Left kidney (tissue), 8 donors: ENCODE measurements at places on chromosomes 12 and 14. TPM values are rescaled to one million over a fixed set of nuclear protein-coding genes. Genes with fewer than 3 reads are reported as not detected.
A peak's percentile ranks its signal among the peaks of the same experiment; 100 is the strongest.

The DPPA3 gene
- 0.17 TPM for polyA plus RNA-seq

- no peak for DNase-seq
Observed at GRCh38 chr12:128513331-128513730, 246.4 kb downstream of the TMEM132C start.

The TAS2R9 gene
- not detected for polyA plus RNA-seq

DNA sequence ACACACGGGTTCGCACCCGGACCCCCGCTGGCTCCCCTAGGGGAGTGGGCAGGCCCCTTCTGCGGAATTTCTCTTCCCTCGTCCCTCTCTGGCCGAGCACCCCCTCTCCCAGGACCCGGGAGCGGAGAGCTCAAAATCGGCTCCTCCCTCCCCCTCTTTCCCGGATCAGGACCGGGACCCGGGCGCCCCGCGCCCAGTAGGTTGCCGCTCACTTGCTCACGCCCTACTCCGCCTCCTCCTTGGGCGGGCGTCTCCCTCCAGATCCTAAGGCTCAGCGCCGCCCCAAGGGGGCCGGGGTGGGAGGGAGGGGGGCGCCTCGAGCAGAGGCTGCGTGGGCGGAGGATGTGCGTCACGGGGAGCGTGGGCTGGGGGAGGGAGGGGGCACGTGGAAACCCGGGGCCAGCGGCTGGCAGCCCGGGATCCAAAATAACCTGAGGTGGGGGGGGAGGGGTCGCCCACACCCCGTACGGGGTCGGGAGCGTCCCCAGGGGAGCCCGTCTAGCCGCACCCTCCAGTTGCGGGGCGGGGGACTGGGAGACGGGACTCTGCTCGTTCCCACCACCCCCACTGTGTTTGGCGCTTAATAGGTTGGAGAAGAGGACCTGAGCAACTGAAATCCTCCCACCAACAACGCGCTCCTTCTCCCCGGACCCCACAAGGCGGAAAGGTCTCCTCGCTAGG lies 1.8 kb upstream of the NAB2 start:
- peak; percentile 80 for DNase-seq

DNA sequence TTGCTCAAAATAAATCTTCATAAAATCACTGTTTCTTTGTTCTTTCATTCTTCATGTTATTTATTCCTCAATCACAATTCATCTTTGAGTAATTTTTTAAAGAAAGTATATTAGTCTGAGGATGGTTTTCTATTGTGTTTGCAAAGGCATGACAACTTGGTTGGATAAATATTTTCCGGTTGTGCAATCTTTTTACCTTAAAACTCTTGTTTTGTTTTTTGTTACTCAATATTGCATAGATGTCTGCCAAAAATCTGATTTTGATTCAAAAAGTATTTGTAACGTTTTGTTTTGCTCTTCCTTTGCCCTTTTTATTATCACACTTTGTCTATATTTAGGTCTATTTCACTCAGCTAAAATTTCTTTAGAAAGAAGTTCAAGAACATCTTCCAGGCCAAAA lies 86.2 kb upstream of the SYT1 start:
- no peak for DNase-seq

DNA sequence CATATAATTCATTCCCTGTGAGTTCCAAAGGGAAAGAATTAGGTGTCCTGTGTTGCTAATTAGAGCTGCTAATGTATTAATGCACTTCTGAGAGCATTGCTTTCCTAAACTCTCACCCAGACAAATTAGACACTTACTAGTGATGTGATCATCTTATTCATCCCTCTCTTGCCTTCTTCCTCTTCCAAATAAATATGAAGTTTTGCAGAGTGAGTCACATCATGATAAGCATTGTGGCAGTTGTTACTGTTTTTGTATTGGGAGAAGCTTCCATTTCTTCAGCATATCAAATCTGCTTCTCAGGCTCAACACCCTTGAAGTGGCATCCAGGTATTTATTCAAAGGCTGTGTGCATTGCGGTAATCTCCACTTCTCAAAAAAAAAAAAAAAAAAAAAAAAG lies 37.3 kb upstream of the E2F7 start:
- DNase-seq: no peak

The TMPRSS12 gene
- 0.13 TPM for polyA plus RNA-seq

GRCh38 chr14:53003776-53004175 lies 52.9 kb upstream of the FERMT2 start:
- no peak for DNase-seq

- DNase-seq: peak; percentile 55
Observed at GRCh38 chr12:62581288-62582064, 114.8 kb downstream of the MON2 start.

- DNase-seq: peak; percentile 40
Observed at GRCh38 chr14:94864387-94865195, 94.7 kb upstream of the GSC start.

The IAPP gene
- polyA plus RNA-seq: not detected

- DNase-seq: no peak
Observed at GRCh38 chr14:102403028-102403427, 40.3 kb downstream of the TECPR2 start.

- no peak for DNase-seq
Observed at GRCh38 chr12:47903927-47904712, 674 bp downstream of the VDR start.

DNA sequence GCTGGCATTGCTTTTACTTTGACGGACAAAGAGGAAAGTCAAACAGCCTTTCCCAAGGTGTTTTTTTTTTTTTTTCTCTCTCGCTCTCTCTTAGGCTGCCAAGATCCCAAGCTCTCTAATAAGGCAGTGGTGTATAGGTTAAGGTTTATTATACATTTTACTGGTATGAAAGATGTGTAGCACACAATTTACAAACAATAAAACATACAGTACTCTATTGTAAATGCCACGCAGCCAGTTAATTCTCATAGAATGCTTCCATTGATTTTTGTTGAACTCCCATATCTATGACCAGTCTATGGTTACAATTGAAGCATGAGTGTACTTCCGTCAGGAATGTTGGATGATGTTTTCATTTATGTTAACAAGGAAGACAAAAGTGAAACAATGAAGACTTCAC lies 106.4 kb upstream of the GSC start:
- DNase-seq: no peak

The TAS2R13 gene
- polyA plus RNA-seq: 0.12 TPM

GRCh38 chr12:25794571-25794970 lies 163.9 kb upstream of the RASSF8 start:
- DNase-seq: no peak

- DNase-seq: peak; percentile 63
Observed at GRCh38 chr12:119178544-119179334, at the start of gene HSPB8. HSPB8 (plus strand) TSS chr12:119178931; CDS start chr12:119179313, 382 bp downstream.

The SLC5A8 gene
- polyA plus RNA-seq: 33.1 TPM

The KCNH3 gene
- polyA plus RNA-seq: 5.2 TPM

The RNASE4 gene
- 1.0 TPM for polyA plus RNA-seq

DNA sequence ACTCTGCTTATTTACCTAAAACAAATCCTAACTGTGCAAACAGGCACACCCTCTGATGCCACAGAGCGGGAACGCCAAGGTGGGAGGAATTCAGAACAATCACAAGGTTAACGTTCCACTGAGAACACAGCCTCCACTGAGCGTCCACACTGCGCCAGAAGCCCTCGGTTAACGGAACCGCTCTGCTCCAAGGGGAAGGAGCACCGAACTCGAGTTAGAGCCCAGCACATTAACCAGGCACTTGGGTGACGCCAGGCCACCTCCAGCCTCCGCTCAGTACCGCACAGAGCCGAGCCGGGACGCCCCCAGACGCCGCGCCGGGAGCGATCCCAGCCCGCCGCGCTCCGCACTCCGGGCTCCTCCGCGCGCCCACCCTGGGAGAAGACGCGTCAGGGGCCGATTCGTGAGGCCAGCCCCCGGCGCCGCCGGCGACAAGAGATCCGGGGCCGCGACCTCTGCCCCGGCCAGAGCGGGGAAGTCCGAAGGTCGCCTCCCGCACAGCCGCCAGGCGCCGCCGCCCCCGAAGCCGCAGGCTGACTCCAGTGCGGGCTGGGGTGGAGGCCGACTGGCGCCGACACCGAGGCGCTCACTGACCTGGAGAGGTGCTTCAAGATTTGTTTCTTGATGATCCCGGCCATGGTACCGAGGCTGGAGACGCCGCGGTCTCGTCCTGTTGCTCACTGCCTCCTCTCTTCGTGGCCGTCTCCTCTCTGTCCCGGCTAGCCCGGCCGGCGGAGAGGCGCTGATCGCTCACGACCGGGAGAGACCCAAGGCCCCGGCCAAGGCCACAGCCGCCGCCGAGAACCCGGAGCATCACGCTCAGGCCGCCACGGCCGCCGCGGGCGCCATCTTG lies 450 bp downstream of the BLTP3B start:
- peak; percentile 36 for DNase-seq

The MYO1A gene
- 0.50 TPM for polyA plus RNA-seq

GRCh38 chr12:32273063-32273522 lies 126.3 kb upstream of the FGD4 start:
- DNase-seq: no peak

The VWF gene
- 8.2 TPM for polyA plus RNA-seq

The LALBA gene
- not detected for polyA plus RNA-seq

GRCh38 chr12:86174188-86174587 lies 82.0 kb downstream of the MGAT4C start:
- no peak for DNase-seq

The OR6C2 gene
- not detected for polyA plus RNA-seq

The KCNMB4 gene
- polyA plus RNA-seq: 25.3 TPM

DNA sequence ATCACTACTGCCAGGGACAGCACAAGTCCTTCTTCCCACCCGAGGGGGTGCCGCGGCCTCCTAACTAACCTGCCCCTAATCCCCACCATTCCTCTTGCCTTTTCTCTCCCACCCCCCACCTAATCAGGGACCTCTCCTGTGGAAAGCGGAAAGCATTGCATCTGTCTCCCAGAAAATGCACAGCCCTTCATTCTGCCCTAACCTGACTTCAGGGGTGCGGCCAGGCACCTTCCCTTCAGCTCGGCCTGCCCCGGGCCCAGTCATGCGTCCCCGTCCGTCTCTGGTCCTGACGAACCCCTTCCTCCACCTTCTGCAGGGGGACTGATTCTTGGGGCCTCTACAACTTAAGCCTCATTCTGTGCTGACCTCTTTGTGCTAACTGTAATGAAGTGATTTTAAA lies 43.9 kb upstream of the TRAF3 start:
- DNase-seq: no peak

The ZDHHC22 gene
- polyA plus RNA-seq: 0.57 TPM

The RNASE13 gene
- polyA plus RNA-seq: 0.68 TPM

GRCh38 chr14:55077170-55078151 lies 26.0 kb downstream of the MAPK1IP1L start:
- DNase-seq: no peak

- no peak for DNase-seq
Observed at GRCh38 chr14:74207943-74208342, 31.3 kb upstream of the VSX2 start.

- no peak for DNase-seq
Observed at GRCh38 chr12:107783406-107784376, 9.2 kb downstream of the ASCL4 start.

DNA sequence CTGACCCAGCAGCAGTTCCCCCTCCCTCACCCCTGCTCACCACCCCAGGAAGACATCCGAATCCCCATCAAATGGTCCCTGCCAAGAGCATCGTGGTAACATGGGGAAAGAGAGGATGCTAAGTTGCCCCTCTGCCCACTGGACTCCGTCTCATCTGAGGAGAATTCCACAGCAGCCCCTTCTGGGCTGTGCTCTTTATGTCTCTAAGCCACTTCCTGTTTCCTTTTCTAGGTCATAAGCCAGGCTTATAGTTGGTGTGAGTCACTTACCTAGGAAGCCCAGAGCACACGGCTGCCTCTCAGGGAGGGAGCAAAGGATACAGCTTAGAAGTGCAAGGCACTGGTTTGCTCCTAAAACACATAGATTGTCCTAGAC lies 76.0 kb downstream of the VCPKMT start:
- no peak for DNase-seq

The OR10A7 gene
- not detected for polyA plus RNA-seq

The SLC7A8 gene
- 92.4 TPM for polyA plus RNA-seq

The SPIC gene
- polyA plus RNA-seq: not detected

DNA sequence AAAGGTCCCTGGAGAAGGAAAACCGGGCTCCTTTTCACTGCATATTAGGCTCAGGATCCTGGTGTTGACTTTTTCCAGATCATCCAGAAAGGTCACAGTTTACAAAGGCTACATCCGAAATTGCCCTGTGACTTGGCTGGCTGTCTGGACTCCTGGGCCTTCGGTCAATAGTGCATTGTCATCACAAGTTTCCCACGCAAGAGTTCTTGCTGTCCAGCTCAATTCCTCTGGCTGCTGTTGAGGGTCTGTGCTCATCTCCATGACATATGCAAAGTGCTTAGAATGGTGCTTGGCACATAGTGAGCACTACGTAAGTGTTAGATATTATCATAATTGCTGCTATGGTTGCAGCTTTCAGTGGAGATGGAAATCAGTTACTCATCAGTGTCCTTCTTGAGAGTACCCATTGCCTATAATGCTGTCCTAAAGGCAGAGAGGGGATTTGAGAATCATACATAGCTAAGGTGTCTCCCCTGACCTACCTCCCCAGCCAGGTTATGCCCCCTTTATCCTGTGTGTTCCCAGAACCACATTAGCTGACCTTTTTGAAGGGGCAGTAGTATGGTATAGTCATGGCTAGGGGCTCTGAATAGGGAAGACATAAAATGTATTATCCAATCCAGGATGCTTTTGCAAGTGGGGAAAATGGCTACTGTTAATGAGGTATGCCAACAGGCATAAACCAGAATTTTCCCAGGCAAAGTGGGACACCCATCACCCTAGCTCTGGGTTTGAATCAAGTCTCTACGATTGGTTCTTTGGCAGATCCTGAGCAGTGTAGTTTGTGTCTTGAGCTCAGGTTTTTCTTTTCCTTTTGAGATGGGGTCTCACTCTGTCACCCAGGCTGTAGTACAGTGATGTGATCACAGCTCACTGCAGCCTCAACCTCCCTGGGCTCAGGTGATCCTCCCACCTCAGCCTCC lies 132.0 kb upstream of the CCND2 start:
- no peak for DNase-seq

GRCh38 chr12:127888943-127889719 lies 377.8 kb upstream of the TMEM132C start:
- DNase-seq: no peak

The WNT5B gene
- polyA plus RNA-seq: 5.5 TPM

The EFS gene
- 35.4 TPM for polyA plus RNA-seq

- no peak for DNase-seq
Observed at GRCh38 chr12:45665941-45666340, 63.6 kb upstream of the ARID2 start.

- DNase-seq: no peak
Observed at GRCh38 chr12:116606397-116606796, 47.2 kb downstream of the MAP1LC3B2 start.

DNA sequence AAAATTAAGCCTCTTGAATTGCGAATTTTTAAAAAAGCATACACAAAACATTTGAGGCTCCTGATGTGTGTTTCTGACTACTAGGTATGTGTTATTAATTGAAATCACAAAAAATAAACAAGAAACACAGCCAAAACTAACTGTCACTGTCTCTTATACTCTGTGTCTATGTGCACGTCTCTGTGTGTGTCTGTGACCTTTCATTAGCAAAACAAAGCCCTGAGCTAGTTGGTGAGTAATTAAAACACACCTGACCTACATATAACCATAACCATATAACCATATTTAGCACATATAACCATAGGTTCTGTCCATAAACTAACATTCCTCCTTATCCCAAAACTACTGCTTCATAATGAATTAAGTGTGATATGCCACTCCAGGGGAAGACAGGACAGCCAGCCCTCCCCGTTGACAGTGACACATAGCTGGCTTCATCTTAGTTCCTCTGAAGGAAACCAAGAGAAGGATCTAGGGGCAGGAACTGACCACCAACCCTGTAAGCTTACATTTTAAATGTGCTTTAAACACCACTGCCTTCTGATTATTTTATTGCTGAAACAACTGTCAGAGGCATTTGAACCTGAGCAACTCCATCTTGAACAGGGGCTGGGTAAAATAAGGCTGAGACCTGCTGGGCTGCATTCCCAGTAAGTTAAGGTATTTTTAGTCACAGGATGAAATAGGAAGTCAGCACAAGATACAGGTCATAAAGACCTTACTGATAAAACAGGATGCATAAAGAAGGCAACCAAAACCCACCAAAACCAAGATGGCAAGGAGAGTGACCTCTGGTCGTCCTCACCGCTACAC lies 106.7 kb downstream of the PPP2R5E start:
- no peak for DNase-seq
